ENCODE measurements at places on chromosomes 12 and 14.

DNA sequence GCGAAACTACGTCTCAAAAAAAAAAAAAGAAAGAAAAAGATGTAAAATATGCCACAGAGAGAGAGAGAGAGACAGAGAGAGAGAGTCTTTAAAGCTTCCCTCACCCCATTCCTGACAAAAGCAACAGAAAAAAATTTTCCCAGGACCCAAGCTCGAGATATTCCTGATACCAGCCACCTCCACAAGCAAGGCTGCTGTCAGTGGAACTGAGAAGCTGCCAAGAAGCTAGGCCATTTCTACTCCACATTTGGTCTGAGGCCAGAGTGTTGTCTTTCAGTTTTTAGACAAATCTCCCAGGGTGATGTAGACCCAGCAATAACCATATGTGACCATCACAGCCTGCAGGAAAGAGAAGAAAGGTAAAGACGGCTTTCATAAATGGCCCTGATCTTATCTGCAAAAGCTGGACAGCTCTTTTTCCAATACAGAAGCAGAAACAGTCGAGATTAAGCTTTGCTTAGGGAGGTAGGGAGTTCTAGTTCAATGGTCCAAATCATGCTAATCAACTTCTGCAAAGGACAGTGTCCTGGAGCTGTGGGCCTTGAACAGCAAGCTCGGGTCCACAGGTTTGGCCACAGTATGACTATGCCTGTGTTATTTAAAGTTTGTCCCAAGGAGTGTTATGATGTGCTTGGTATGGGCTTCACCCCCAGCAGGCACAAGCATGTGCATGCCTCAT, 130.3 kb upstream of the NUDT4 start:
- DNase-seq = no peak

DNA sequence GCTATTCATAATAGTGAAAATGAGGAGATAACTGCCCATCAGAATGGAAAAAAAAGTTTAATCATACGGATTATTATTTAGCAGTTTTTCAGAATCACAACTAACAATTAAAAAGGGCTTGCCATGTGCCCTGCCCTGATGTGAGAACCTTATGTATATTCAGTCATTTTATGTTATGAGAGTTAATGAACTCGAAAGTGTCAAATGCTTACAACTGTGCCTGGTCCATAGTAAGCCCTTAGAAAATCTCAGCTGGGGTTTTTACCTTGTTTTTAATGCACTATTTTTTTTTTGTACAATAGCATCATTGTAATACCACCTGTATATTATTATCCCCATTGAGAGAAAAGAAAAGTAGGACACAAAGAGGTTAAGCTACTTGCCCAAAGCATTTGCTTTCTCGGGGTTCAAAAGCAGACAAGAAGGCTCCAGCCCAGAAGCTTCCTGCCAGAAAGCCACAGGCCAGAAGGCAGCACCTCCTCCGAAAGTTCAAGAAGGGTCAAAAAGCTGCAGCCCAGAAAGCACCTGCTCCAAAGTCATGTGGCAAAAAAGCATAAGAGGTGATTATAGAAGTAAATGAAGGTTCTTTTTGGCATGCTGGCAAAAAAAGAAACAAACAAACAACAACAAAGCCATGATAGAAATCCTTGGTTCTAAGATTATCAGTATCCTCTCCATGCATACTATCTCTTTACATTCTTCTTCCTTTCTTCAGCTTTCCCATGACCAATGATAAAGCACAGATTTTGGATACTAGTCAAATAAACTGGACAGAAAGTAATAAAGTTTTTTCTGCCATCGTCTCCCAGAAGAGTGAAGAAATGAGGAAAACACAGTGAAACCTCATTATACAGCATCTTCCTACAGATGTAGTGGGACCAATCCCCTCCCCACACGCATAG, 59.1 kb upstream of the NAP1L1 start:
- DNase-seq = no peak

- no peak for DNase-seq
Observed at GRCh38 chr14:77890873-77891272, 91.0 kb downstream of the ADCK1 start.

GRCh38 chr14:68786491-68787091, 6.3 kb downstream of the ZFP36L1 start:
- DNase-seq = no peak
